ENCODE measurements at places on chromosomes 5 and 9.

- DNase-seq, result no peak
These were observed 169.4 kb downstream of the APBA1 start for GRCh38 chr9:69502671-69503301.

DNA sequence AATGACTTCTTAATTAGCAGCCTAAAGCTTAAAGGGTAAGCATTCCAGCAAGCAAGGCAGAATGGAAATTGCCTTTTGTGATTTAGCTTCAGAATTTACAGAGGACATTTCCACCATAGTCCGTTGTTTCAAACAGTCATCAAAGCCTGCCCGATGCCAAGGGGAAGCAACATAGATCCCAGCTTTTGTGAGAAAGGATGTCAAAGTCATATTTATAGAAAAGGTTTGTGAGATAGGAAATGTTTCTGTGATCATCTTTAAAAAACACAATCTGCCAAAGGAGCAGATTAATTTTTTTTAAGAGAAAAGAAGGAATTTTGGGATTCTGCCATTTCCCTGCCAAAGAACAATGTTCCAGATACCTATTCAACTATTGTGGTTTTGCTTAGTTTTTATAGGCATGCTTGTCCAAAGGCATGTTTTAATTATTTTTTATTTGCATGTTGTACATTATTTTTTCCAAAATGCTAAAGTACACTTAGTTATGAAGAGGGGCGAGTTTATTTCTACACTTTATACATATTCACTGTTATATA lies 346.9 kb downstream of the ZNF608 start:
- no peak for DNase-seq

DNA sequence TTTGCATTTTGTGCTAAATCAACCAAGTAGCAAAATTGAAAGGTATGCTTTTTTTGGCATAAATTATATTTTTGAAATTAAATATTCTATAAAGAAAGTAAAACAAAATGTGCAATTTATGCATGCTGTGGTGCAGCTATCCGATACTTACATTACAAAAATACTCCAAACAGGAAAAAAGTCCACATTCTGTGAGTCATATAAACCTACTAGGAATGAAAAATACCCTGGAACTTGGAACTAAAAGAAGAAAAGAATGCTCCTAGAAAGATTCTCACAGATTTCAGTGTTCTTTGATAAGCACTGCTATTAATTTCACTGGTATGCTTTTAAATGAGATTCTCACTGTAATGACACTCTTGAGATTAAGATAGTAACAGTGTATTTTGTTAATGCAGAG lies 92.6 kb downstream of the OSMR start:
- DNase-seq, result no peak

DNA sequence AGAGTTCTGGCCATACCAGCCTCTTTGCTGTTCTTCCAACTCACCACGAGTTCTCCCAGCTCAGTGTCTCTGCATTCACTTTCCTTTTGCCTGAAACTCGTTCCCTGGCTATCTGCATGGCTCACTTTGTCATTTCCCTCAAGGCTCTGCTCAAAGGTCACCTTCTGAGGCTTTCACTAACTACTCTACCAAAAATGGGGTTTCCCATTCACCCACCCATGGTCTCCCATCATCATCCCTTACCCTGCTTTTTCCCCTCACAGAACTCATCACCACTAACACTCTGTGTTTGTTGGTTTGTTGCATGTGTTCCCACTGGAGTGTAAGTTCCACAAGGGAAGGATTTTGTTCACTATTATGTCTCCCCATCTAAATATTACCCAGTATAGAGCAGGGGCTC lies 16.6 kb downstream of the PLGRKT start:
- no peak for DNase-seq
